ENCODE measurements at places on chromosomes 5 and 9.

- DNase-seq: no peak
Observed at GRCh38 chr5:178423431-178423830, 166.8 kb downstream of the COL23A1 start.

- no peak for DNase-seq
Observed at GRCh38 chr5:180976518-180976917, 12.1 kb upstream of the BTNL3 start.

DNA sequence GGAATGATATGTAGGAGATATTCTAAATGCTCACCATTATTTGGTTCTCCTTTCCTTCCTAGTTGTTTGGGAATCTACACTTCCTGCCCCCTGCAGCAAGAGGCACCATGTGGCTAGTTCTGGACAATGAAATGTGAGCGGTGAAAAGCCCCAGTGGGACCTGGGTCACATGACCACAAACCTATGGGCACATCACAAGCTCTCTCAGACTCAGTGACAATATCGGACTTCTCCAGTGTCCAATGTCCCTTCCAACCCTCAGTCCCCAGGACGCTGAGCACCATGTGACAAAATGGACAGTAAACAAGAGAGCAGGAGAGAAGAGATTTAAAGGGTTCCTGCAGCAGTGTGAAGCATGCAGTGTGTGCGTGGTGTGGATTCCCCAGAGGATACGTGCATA is 44.6 kb upstream of the FOXE1 start:
- no peak for DNase-seq

DNA sequence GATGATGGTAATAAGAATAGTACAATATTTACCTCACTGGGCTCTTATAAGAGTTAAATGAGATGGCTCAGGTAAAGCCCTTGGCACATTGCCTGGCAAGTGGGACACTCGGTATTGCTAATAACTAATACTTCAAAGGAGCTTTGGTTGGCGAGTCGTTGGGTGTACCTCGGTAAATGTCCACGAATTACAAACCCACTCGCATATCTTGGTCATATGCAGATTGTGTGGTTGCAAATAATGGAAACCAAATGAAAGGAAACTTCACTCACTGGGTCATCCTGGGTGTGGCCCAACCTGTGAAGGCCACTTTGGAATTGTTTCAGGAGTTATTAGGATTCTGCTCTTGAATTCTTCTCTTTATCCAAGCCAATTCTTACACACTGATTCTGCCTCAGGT is 147.5 kb downstream of the NTRK2 start:
- no peak for DNase-seq
